ENCODE measurements at places on chromosomes 11 and 22. TPM values are rescaled to one million over a fixed set of nuclear protein-coding genes. Genes with fewer than 3 reads are reported as not detected.

The LAYN gene
- 118 TPM for polyA plus RNA-seq

- no peak for DNase-seq
These were observed 126.0 kb upstream of the TTC12 start for GRCh38 chr11:113188371-113188834.

The CTSW gene
- 0.07 TPM for polyA plus RNA-seq

DNA sequence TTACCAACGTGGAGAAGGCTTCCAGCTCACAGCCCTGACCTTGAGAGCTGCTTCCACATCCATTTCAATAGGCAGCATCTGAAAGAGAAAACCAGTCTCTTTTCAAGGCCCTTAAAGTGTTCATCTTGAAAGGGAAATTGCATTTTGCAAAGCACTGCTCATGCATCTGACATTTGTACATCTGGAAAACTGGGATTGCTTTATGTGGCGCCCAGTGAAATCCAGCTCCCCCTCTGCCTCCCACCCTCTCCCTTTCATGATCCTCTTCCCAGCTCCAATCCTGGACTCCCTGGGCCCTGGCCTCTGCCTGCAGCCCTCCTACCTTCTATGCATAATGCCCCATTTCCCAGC is 17.4 kb downstream of the TP53AIP1 start:
- DNase-seq: no peak

GRCh38 chr11:12155696-12156095 is 45.3 kb downstream of the MICAL2 start:
- no peak for DNase-seq

- DNase-seq: peak; percentile 99
These were observed 93.1 kb upstream of the ZC3H12C start for GRCh38 chr11:110000031-110000502.

All from IMR-90 (cell line).